ENCODE measurements at places on chromosomes 6 and 20.
A peak's percentile ranks its signal among the peaks of the same experiment; 100 is the strongest.

- no peak for DNase-seq
Measured at GRCh38 chr6:38579010-38579628, 60.6 kb downstream of the BTBD9 start.

GRCh38 chr6:82910395-82910794, 155.2 kb downstream of the UBE3D start:
- DNase-seq: no peak

- DNase-seq: no peak
Measured at GRCh38 chr6:25706314-25707014, 48.1 kb upstream of the SLC17A4 start.

- no peak for DNase-seq
Measured at GRCh38 chr6:158586652-158587051, 26.8 kb downstream of the TMEM181 start.

- no peak for DNase-seq
Measured at GRCh38 chr6:57130661-57131177, 40.7 kb downstream of the ZNF451 start.

DNA sequence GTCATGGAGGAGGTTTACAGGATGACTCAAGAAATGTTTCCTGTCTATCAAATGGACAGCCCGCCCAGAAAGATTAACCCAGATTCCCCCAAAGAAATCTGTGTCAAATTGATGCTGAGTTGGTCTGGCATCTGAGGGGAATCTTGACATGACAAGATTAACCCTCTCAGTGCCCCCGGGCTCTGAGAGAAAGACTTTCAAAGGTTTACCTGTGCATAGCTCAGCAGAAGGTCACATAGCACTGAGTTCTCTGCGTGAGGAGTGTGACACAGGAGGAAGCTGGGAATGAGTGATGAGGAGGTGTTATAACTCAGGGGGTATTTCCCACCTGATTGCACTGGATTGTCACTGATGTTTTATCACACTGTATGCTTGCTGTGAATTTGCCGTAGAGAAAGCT, 601.2 kb downstream of the DHX35 start:
- DNase-seq: no peak

GRCh38 chr6:101878554-101879276, 485.2 kb downstream of the GRIK2 start:
- DNase-seq: no peak

DNA sequence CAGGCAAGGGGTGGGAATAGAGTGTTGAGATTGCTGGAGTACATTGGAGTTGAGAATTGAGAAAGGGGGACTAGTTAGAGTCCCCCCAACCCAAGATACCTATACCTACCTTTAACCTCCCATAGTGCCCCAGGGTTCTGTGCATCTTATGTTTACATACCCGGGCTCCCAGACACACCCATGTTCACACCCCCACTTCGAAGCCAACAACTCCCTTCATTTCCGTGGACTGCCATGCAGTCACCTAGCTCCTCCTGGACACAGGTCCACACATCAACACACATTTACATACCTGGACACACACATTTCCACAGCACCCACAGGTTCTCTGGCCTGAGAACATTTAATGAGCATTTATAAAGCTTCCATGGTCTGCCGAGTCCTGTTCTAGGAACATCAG, 5.1 kb downstream of the TMEM63B start:
- DNase-seq: no peak

DNA sequence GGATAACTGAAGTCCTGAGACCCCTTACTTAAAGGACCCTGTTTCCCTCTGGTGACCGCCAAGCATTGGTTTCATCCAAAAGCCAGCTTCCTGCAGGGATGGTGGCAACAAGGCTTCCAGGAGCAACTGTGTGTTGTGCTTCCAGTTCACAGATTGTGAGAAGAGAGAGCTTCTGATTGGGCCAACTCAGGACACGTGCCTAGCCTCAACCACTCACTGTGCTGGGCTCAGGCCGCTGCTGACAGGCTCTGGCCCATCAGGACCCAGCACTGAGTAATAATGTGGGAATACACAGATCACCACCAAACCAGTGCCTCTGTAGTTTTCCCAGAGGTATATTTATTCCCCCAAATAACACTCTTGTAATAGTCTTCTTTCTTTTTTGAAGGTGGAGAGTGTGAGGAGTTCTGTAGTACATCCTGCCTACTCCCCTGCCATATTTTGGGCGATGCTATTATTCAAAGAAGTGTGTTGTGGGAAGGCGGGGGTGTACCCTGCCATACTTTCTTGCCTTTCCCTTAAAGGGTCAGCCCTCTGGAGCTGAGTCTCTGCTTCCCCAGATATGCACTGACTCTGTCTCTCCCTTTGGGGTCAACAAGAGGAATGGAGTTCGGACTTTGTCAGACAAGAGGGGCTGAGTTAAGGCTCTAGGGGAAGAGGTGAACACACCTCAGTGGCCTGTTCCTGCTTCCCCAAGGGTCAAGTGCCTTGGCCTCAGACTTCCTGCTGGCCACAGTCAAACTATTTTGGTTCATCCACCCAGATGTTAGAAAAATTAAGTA, 23.2 kb downstream of the PPP1R16B start:
- DNase-seq: no peak

DNA sequence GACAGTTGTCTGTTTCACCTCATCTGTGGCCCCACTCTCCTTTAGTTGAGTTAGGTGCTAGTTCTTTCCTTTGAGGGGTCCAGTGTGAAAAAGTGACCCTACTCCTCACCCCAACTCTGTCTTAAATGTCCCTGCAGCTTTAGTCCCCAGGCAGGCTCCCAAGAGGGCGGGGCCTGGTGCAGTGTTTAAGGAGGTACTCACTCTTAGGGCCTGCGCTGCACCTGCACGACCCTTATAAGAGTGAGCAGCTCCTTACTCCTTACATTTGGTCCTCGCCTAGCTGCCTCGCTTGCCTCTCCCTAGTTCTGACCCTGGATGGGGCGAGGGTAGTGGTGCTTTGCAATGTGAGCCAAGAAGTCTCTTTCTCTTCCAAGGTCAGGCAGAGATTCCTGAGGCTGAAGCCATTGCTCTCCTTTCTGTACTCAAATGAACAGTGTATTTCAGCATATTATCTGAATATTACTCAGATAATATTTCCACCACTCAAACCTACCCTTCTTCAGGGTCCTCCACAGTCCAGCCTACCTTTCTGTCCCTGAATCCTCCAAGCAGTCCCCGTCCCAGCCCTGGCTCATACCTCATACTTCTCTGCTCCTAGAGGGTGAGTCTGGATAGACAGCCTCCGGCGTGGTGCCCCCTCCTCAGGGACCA, 11.9 kb upstream of the VEGFA start:
- DNase-seq: no peak

DNA sequence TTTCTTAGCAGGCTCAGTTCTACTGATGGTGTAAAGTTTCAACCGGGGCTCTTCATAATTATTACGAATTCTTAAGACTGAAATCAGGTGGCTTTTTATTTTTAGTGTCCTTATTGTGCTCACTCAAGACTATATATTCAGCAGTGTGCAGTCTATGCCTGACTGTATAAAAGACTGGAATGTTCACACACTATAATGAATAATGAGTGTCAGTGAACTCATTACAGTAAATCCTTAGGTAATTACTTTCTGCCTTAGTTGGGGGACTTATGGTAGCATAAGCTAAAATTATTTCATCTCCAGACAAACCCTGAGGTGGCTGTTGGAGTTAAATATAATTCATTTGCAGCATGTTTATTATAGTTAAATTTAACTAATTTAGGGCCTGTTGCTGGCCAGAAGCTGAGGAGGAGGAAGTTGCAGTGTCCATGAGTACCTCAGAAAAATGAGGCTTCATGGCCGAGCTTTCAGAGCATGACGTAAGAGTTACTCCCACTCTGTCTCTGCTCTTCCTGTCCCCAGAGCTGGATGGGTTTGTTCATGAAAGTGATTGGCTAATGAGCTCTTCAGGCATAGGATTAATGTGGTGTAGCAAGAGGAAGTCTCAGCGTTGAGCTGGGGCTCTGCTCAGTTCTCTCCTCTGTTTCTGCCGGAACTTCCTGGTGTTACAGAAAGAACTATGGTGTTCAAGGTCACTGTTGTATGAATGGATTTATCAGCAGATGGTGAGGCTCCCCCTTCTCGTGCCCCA, 335.7 kb downstream of the NRN1 start:
- DNase-seq: no peak

DNA sequence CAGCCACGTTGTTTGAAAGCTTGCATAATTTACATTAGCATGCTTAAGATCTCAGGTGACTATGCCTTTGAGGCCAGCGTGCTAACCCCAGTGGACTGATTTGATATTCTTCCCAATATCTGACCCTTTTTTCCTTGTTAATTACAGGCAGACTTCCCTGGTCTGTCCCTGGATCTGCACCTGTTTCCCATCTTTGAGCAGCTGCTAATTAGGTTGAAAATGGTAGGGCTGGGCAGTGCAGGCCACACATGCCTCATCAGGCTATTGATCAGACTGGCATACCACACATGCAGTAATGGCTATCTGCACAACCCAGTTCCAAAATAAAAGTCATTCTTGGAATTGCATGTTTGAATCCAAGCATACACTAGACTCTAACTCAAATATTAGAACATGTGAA, 164.3 kb upstream of the TFAP2D start:
- no peak for DNase-seq

DNA sequence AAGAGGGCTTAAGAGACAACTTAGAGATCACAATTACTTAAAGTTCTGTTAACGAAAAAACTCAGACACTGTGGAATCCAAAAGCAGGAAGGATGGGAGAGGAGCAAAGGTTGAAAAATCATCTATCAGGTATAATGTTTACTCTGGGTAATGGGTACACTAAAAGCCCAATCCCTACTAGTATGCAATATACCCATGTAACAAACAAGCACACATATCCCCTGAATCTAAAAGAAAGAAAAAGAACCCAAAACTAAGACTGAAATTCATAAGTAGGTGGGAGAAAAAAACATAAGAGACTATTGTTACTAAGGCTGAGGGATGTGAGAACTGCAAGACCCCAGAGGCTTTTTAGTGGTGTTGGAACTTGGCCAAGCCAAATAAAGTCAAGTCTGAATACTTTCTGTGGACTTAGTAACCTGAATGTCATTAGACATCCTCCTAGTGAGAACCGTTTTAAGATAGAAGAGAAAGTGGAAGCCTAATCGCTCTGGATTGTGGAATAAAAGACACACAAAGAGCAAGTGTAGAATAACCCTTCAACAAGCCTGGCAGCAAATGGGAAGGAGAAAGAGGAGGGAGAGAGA, 189.4 kb upstream of the RNF217 start:
- DNase-seq: no peak

DNA sequence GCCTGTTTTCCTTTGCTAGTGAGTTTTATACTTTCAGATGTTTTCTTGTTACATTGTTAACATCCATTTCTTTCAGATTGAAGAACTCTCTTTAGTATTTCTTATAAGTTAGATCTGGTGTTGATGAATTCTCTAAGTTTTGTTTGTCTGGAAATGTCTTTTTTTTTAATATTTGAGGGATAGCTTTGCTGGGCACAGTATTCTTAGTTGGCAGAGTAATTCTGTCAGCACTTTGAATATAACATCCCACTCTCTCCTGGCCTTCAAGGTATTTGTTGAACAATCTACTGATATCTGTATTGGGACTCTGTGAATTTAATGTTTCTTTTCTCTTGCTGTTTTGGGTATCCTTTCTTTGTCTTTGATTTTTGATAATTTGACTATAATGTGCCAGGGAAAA, 79.4 kb upstream of the UST start:
- DNase-seq: no peak

DNA sequence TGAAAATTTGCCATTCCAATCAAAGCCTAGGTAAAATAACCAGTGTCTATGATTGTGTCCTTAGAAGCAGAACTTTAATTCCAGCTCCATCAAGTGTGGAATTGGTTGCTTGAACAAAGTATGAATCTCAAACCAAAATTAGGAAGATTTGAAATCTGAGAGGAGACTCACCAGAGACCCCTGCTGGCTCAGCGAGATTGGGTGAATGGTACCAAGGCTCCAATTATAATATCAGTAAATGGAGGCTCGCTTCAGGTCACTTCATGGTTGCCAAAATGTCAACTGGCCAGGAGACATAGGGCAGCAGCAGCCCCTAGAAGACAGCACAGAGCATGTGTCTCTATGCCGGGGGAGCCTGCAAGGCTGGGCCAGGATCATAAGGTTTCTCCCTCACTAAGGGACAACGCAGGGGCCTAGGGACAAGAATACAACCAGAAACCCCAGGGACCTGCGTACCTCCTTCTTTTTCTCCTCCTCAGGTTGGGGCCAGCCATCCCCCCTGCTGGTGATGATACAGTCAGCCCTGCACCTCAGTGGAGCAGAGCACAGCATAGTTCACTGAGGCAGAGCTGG, 14.0 kb downstream of the RBL1 start:
- DNase-seq: peak; percentile 5

DNA sequence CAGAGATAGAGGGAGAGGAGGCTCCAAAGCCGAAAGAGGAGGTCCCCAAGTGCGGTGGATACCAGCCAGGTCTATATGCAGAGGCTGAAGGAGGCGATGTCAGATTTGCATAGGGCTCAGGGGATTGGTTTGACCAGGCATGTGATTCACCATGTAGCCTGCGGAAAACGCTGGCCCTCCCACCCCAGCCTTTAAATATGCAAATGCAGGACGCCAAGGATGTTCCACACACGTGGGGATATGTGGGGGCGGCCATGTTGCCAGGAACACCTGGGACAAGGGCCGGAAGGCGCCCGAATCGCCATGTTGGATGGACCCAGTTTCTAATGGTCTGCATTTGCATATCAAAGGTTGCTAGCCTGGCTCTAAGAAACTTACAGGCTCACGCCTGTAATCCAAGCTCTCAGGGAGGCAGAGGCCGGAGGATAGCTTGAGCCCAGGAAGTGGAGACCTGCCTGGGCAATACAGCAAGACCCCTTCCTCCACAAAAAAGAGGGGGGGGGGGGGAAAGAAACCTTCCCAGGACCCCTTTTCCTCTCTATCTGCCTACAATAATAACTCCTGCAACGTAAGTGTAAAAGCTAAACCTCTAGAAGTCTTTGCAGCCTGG, 110.5 kb downstream of the TULP4 start:
- DNase-seq: no peak

GRCh38 chr20:6811262-6812035, 44.0 kb downstream of the BMP2 start:
- DNase-seq: no peak

DNA sequence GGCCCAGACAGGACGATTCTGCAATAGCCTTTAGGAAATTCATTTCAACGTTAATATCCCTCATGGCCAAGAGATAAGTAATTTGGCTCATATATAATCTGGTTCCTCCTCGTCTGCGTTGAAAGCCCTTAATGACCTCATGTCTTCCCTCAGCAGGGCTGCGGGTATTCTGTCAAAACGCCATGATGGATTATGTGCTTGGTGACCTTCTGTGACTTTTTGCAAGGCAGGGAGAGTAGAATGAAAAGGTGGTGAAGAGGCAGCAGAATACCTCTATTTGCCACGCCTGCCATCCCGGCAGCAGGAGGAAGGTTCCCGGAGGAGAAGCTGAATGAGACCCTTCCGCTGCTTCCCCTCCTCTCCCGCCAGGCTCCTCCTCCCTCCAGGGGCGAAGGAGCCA, 41.1 kb upstream of the SPACA1 start:
- DNase-seq: no peak
